ENCODE measurements at places on chromosomes 1 and 21.

DNA sequence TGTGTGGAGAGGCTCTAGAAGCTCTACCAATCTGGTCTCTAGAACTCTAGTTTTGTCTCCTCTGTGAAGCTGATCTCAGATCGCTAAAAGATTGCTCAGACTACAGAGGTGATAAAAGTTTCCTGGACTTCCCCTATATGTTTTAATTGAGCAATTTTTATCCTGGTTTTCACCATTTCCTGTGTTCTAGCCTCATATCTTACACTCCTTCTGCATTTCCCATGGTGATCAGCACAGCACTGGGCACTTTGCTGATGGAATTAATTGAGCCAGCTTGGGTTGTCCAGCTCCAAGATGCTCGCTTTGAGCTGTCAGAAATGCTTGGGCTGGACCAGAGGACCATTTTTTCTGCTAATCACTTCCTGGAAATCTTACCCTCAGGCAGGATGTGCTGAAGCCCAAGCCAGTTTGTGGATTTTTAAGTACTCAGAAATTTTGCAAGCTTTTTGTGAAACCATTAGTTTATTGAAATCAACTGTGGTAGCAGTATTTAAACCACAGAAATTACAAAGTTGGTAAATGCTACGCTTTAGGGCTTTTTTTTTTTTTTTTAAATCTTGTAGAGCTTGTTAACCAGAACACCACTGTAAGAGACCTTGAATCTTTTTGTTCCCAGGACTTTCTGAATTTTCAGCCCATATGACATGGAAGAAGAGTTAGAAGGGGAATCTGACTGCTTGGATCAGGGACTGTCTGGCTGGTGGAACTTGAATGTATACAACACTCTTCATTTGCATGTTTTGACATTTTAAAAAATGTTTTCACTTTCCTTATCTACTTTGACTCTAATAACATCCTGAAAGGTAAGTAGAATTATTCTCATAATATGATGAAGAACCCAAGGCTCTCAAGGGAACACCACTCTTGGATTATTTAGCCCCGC is 28.4 kb downstream of the CD48 start:
- no peak for DNase-seq

DNA sequence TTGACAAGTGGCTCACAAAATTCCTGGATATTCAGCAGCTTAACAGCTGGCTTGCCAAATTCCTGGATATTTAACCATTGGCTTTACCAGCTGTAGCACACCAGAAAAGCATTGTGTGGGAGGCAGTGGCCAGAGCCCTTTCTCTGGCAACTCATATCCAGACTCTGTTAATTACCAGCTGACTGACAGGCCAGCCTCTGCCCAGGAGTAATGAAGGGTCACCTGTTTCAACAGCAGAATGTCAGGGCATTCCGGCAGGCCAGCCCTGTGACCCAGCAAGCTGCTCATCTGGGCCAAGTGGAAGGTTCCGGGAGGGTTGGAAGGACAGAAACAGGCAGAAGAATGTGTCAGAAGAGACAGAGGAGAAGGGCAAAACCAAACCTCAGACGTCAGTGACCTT is 35.2 kb upstream of the KIRREL1 start:
- DNase-seq: no peak

DNA sequence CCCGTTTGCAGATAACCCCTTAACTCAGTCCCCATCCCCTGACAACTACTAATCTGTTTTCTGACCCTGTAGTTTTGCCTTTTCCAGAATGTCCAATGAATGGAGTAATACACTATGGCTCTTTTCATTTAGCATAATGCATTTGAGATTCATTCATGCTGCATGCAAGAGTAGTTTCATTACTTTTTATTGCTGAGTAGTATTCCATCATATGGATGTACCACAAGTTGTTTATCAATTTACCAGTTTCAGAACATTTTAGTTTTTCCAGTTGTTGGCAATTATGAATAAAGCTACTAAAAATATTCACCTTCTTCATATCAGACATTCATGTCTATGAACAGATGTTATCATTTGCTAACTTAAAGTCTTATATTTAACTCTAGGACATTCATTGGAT is 45.3 kb downstream of the STXBP3 start:
- no peak for DNase-seq

GRCh38 chr21:46570631-46571030 is 34.3 kb downstream of the S100B start:
- no peak for DNase-seq

DNA sequence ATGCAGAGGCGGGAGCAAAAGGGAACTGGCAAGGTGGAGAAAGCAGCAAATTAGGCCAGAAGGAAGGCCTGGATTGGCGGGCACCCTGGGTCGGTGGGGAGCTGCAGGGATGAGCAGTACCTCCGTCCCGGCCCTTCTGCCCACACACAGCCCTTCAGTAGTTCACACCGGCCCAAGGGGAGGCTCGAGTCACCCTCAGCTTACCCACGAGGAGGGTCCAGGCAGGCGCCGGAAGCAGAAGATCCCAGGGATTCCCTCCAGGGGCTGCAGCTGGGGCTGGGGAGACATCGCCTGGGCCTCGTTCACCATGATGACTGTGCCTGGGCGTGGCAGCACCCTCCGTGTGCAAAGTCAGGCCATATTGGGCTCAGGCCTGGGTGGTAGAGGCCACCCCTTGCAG is 190.0 kb downstream of the PRDM16 start:
- DNase-seq: no peak

GRCh38 chr1:218811497-218811896 is 362.2 kb upstream of the LYPLAL1 start:
- no peak for DNase-seq

DNA sequence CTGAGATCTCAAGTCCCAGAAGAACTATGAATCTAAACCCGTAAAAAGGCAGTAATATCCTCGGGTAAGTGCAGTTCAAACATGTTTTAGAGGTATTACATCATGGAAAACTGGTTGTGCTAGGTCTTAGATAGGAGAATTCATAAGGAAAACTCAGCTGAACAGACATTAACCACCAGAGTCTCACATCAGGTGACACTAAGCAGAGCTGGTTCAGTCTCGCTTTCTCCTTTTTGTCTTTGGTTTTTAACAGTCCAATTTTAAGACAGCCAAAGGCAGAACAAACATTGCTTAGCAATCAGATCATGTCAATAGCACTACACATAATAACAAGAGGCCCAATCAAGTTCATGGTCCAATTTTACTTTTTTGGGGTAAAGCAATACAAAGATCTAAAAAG is 63.1 kb upstream of the MUTYH start:
- no peak for DNase-seq

- DNase-seq: no peak
Observed at GRCh38 chr21:37764691-37765090, 151.6 kb downstream of the KCNJ6 start.

GRCh38 chr1:232368821-232369321 is 261.1 kb downstream of the SIPA1L2 start:
- no peak for DNase-seq

GRCh38 chr21:15170614-15171013 is 105.8 kb upstream of the NRIP1 start:
- no peak for DNase-seq

GRCh38 chr21:30391492-30392025 is 4.3 kb upstream of the KRTAP13-1 start:
- DNase-seq: no peak

GRCh38 chr1:30041741-30042437 is 681.5 kb downstream of the MATN1 start:
- DNase-seq: no peak

DNA sequence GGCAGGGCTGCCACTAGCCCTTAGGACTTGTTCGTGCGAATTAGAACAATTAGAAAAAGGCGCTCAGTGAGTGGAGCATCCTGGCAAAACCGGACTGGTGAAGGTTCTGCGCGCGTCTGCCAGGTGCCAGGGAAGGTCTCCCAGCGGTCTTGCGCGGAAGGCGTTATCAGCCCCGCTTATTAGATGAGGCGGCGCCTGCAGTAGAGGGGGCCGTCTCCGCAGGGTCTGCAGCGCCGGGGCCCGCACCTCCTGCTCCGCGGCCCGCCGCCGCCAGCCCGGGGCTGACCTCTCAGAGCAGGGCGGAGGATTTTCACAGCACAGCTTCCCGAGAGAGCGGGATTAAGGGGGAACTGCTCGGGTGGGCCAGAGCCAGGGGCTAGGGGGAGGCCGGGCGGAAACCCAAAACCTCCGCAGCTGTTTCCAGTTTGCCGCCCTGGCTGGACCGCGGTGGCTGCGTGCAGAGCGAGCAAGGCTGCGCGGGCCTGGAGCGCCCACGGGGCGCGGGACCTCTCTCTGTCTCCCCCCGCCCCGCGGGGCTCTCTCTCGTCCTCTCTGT is 155.2 kb downstream of the FOXD2 start:
- DNase-seq: no peak

- peak; percentile 42 for DNase-seq
Observed at GRCh38 chr1:235767795-235768194, 98.9 kb downstream of the LYST start.

- no peak for DNase-seq
Observed at GRCh38 chr1:68211761-68212380, 20.5 kb downstream of the WLS start.

DNA sequence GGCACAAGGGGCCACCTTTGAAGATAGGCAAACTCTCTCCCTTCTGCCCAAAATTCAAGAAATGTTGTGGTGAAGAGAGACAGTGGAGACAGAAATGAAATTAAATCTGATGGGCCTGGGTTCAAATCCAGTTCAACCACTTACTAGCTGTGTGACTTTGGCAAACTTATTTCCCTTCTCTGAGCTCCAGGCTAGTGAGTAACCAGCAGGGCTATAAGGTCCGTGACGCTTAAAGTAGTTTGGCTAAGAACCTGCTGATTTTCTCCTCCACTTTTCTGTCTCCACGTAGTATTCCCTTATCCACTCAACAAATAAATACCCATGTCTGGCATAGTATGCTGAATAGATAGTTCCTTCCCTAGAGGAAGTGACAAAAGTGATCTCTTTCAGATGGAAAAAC is 1.9 kb downstream of the SLC2A1 start:
- no peak for DNase-seq

DNA sequence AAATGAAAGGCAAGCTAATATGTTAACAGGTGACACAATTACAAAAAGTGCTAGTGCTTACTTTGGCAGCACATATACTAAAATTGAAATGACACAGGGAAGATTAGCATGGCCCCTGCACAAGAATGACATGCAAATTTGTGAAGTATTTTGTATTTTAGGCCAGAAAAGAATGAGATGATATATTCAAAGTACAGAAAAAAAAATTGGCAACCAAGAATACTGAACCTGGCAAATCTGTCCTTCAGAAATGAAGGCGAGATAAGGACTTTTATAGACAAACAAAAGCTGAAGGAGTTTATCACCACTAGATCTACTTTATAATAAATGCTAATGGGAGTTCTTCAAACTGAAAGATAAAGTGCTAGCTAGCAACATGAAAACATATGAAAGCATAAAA is 350.0 kb upstream of the POU3F1 start:
- no peak for DNase-seq

GRCh38 chr1:61636376-61636775 is 88.6 kb downstream of the TM2D1 start:
- no peak for DNase-seq

- no peak for DNase-seq
Observed at GRCh38 chr1:99365141-99365540, 100.8 kb downstream of the PLPPR4 start.
